Foreskin fibroblast (primary cell): ENCODE measurements at places on chromosomes 2 and 18.

- no peak for DNase-seq
These were observed 219.7 kb downstream of the SLC4A10 start for GRCh38 chr2:161843936-161844335.

DNA sequence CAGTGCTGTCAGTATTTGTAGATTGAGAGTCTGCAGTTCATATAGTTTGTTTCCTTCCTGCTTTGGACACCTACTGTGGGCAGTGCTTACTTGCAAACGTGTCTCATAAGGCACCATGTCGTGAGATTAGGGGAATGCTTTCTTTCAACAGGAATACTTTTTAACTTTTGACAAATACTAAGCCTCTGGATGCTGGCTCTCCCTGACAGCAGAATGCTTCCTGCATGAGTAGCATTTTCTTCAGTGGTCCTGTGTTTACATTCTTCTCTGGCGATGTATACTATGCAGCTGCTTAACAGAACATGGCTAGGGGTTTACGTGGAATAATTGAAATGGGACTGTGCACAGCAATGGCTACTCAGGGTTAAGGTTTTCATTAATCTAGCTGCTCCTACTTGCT is 807.5 kb downstream of the MBD2 start:
- DNase-seq = peak; percentile 0

- DNase-seq = no peak
These were observed 38.7 kb downstream of the E2F6 start for GRCh38 chr2:11427224-11427623.

- DNase-seq = peak; percentile 65
These were observed 26.6 kb upstream of the SLC14A2 start for GRCh38 chr18:45588376-45589355.

GRCh38 chr18:51998066-51998465 is 341.9 kb upstream of the DCC start:
- no peak for DNase-seq

- no peak for DNase-seq
These were observed 35.0 kb downstream of the ERLEC1 start for GRCh38 chr2:53821810-53822209.

DNA sequence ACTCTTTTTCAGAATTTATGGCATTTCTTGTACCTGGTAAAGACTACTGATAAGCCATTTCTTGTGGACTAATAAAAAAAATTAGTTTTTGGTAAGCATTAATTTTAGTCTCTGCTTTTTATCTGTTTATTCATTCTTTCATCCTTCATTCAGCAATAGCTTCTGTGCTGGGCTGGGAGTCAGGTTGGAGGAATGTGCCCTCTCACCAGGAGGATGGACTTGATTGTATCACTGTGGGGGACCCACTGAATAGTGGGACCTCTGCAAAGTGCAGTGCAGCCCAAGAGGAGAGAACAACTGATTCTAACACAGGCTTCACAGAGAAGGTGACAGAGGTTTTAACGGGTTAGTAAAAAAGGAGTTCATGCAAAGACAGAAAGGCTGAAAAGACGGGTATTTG is 39.1 kb downstream of the CDC42EP3 start:
- peak; percentile 37 for DNase-seq

DNA sequence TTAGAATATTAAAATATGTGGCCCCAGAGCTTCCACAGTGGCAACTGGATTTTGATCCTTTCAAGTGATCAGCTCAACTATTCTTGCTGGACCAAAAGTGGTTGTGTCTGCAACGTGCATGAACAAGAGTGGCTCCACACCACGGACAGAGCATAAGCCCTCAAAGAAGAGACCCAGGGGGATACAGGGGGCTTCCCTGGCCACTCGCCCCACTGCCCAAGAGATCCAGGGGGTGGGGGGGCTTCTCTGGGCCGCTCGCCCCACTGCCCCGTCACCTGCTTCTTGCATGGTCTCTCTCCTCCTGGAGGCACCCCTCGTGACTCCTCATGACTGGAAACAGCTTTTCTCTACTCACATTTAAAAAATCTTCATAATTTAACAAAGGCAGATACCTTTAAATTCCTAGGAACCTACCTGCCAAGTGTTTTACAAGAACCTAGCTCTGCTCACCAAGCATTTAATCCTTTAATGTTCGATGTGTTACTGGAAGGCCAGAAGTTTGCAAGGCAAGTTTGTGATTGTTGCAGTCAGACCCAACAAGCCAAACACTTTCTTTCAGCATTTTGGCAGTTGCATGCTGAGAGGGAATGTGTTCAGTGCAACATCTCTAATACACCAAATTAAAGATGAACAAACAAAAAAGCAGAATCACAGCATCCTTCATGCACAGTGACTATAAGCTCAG is 174.3 kb downstream of the BCL2 start:
- no peak for DNase-seq

DNA sequence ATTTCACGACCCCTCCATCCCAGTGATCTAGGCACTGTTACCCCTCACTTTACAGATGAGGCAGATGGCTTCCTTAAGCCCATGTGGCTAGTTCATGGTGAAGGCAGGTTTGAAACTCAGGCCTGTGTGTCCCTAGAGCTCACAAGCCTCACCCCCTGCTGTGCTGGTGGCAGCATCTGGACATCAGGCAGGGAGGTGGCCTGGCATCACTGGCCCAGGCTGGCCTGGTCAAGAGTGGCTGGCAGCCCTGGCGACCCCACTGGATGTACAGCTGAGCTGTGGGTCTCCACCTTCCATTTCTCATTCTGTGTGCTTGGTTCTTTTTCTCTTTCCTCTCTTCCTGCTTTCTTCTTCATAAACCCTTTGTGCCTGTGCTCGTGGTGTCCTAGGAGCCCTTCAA is 56.3 kb downstream of the BOLA3 start:
- DNase-seq = no peak

GRCh38 chr2:178258916-178259315 is 64.6 kb downstream of the OSBPL6 start:
- DNase-seq = peak; percentile 42

DNA sequence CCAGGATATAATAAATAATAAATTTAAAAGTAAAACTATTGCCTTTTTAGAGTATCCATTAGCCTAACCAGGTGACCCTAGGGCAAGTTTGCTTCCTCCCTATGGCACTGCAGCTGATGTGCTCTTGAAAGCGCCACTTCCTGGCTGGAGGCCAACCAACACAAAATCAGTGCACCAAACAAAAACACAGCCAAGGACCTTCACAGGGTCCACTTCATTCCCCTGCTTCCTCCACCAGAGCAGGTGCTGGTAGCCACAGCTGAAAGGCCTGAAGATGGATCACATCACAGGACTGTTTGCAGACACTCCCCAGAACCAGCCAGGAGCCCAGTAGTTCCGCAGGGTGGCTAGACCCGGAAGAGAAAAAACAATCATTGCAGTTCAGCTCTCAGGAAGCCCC is 108.8 kb downstream of the TWIST2 start:
- DNase-seq = no peak

- peak; percentile 75 for DNase-seq
These were observed 1480.0 kb downstream of the LRP1B start for GRCh38 chr2:140650825-140651224.

DNA sequence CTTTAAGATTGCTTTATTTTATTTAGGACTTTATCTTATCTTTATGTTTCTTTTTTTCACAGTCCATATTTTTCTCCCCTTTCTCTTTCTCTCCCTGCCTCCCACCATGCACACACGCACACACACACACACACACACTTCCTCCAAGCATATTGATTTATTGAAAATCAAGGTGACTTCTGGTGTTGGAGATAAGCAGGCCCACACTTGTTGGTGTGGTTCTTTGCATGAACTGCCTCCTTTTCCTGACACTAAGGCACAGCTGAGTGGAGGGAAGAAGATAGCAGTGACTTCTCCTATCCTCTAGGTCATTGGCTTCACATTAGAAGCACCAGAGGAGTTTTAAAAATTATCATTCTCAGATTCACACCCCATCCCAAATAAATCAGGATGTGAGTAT is 18.0 kb downstream of the TBR1 start:
- no peak for DNase-seq

- no peak for DNase-seq
These were observed 232.3 kb downstream of the MREG start for GRCh38 chr2:215780907-215781685.

GRCh38 chr2:182509216-182509615 is 82.4 kb upstream of the PDE1A start:
- no peak for DNase-seq

GRCh38 chr2:174383796-174384195 is 11.7 kb upstream of the SCRN3 start:
- DNase-seq = no peak

- no peak for DNase-seq
These were observed 523.3 kb downstream of the CMPK2 start for GRCh38 chr2:6342273-6342920.

- DNase-seq = no peak
These were observed 173.3 kb upstream of the SPRED2 start for GRCh38 chr2:65605743-65606058.

DNA sequence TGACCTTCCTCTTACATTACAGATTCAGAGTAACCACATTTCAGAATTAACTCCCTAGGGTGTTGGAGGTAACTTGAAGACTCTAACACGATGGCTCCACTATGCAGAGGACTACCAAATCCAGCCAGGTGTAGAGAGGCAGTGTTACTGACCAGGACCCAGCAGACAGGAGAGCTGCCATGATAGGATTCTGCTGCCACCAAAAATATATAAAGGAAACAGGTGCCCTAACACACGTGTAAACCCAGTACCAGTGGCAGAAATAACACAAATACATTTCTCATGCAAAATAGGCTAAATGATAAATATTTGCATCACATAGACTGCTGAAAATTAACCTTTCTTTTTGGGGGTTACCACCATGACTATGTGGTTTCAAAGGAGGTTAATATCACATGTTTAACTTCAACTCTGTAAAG is 7.0 kb downstream of the ZBTB14 start:
- DNase-seq = no peak

DNA sequence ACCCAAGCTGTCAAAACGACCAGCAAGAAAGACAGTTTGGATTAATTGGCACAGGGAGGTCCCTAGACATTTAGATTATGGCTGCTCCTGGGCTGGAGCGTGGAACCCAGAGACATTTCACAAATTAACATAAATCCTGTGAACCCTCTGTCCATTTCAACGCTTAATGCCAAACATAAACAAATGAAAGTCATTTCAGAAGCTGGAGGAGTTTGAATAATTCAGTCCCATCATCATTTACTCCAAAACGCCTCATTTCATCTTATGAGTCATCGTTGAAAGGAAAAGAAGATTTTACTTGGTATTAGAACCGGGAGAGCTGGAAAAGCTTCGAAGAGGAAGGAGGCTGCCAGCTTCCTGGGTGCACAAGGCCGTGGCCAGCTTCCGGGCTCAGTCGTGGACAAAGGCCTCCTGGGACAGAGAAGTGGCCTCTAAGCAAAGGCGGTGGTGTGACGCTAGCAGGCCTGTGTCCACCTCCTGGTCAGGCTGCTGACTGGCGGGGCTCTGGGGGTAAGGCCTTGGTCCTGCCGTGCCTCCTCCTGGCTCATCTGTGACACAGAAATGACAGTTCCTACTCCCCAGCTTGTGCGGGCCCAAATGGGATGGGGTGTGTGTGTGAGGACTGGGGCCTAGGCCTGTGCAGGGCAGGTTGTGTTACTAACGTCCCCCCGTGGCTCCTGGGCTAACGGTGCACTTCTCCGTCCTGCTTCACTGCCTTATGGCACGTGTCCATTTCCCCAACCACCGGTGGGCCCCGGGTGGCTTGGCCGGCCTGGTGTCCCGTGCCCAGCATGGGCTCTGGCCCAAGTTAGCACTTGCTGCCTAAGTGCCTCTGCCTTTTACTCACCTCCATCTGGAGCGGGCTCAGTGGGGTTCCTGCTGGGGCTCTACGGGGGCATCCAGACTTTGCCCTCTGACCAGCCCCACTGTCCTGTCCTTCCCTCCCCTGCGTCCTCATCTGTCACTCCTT is 71.6 kb downstream of the RRM2 start:
- peak; percentile 61 for DNase-seq
